Brain (organoid and tissue), 16 donors: ENCODE measurements at places on chromosomes 7 and 10. TPM values are rescaled to one million over a fixed set of nuclear protein-coding genes. Genes with fewer than 3 reads are reported as not detected.

Gene CDH23
- 5.9 TPM for polyA plus RNA-seq

Gene TAS2R41
- polyA plus RNA-seq, result not detected

Gene GSAP
- 1.4 TPM for polyA plus RNA-seq

Gene SLC35G1
- polyA plus RNA-seq, result 1.6 TPM

Gene PNLIP
- not detected for polyA plus RNA-seq

Gene GARIN1A
- not detected for polyA plus RNA-seq

Gene EPHA1
- 0.42 TPM for polyA plus RNA-seq

Gene LOXL4
- polyA plus RNA-seq, result 0.25 TPM

Gene SH2D4B
- not detected for polyA plus RNA-seq

Gene CRYGN
- polyA plus RNA-seq, result 0.70 TPM

Gene VTI1A
- polyA plus RNA-seq, result 11.3 TPM

Gene KLF14
- polyA plus RNA-seq, result 0.83 TPM

Gene SORCS1
- polyA plus RNA-seq, result 0.71 TPM
